ENCODE measurements at places on chromosomes 11 and 22.
A peak's percentile ranks its signal among the peaks of the same experiment; 100 is the strongest.

DNA sequence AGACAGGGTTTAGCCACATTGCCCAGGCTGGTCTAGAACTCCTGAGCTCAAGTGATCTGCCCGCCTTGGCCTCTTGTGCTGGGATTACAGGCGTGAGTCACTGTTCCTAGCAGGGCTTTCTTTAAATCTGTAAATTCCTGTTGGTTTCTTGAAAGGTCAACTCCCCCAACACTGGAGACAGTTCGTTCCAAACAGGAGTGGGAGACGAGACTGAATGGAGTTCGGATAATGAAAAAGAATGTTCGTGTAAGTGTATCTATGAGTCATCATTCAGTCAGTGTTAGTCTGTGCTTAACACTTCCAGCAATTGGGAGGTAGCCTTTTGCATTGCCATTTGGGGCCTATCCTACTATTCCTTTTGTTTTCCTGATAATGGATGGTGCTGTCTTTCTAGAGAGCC is 10.0 kb upstream of the BACE1-AS start:
- no peak for DNase-seq

DNA sequence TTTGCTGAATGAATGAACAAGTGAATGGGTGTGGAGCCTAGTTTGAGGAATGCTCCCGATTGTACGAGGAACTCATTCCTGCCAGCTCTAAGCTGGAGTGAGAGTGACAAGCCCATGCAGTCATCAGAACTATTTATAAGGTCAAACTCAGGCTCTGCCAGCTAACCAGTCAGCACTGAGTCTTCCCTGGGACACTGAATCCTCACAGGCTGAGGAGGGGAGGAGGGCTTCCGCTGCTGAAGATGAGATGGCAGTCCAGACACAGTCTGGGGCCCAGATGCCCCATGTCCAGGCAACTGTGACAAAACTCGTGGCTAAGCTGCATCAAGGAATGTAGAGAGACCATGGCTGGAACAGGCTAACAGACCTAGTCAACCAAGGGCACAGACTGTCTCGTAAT is 4.0 kb downstream of the LRP4 start:
- DNase-seq, result no peak

DNA sequence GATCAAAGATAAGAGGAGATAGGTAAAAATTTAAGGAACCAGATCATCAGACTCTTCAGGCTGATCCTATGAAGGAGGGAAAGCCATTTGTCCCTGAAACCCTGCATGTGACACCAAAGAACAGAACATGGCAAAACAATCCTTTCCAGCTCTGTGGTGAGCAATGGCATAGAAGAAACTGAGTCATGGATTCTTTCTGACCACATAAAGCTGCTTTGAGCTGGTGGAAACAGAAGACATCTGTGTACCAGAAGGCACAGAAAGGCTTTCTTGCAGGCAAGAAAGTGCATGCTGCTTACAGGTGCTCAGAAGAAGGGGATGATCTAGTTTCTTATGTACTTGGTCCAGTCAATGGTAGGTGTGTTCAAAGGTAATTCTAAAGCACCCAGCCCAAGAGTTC is 45.0 kb upstream of the APOA1 start:
- DNase-seq, result no peak

DNA sequence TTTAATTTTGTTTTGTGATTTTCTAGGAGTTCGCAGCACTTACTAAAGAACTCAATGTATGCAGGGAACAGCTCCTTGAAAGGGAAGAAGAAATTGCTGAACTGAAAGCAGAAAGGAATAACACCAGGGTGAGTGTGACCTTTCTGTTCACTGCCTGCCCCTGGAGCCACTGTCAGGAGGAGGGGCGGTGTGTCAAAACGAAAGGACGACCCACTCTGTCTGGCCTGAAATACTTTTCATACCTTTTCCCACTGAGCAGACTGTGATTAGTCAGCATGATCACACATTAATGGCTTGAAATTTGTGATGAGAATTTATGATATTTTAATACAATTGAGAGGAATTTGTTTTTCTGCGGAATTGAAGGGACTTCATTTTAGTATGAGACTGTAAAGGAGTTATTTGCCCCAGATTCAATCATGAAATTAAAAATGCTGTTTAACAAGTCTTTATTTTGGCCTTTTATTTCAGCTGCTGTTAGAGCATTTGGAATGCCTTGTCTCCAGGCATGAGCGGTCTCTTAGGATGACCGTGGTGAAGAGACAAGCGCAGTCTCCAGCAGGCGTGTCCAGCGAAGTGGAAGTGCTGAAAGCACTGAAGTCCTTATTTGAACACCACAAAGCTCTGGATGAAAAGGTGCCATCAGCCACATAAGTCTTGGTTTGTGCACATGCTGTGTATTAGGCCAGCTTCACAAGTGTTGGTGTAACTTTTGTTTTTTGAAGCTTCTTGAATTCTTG is 54.1 kb downstream of the PPFIA1 start:
- DNase-seq, result peak; percentile 18

DNA sequence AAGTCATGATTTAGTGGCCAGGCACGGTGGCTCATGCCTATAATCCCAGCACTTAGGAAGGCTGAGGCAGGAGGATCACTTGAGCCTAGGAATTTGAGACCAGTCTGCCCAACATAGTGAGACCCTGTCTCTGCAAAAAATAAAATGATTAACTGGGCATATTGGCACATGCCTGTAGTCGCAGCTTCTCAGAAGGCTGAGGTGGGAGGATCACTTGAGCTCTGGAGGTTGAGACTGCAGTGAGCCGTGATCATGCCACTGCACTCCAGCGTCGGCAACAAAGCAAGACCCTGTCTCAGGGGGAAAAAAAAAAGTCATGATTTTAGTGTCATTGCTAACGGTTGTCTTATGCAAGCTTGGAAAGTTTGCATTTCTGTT is 11.9 kb downstream of the UBE2L3 start:
- DNase-seq, result no peak

GRCh38 chr11:113319085-113319484 is 4.7 kb downstream of the TTC12 start:
- DNase-seq, result no peak
